ENCODE measurements at places on chromosomes 2 and 18. TPM values are rescaled to one million over a fixed set of nuclear protein-coding genes. Genes with fewer than 3 reads are reported as not detected.

- no peaks in the 10 kb centered on the region for H3K4me1 ChIP-seq
- no peaks in the 10 kb centered on the region for H3K36me3 ChIP-seq
- no peak overlapping the region for H3K4me3 ChIP-seq
- no peak overlapping the region for H3K27ac ChIP-seq
- no peak for DNase-seq
Observed at GRCh38 chr2:195633573-195633870, 23.5 kb upstream of the SLC39A10 start.

DNA sequence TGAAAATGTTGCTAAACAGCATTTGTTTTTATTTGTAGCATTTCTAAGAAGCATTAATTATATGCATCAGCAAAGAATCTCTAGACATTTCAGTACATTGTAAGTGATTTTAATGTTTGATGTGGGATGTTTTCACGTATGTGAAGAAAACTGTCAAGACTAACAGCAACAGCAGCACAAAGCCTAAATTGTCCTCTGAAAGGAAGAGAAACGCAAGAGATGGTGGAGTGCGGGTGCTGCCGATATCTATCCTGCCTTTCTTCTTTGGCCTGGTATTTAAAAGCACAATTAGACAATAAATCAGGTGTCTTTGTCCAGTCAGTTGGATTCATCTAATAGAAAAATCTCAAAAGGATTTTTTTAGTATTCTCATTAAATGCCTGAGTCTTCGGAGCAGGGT, 3.1 kb downstream of the TWIST2 start:
- no peak for DNase-seq
- peaks cover 25% of the 10 kb centered on the region for H3K4me1 ChIP-seq
- no peak overlapping the region for H3K27ac ChIP-seq
- no peaks in the 10 kb centered on the region for H3K36me3 ChIP-seq

- no peak overlapping the region for H3K4me3 ChIP-seq
- no peaks in the 10 kb centered on the region for H3K27me3 ChIP-seq
- H3K36me3 ChIP-seq, result no peaks in the 10 kb centered on the region
- DNase-seq, result no peak
Observed at GRCh38 chr18:72372076-72372475, 172.1 kb downstream of the CBLN2 start.

The KLHL30 gene
- 1.0 TPM for total RNA-seq

The CDH2 gene
- total RNA-seq, result 1.6 TPM

The SP9 gene
- not detected for total RNA-seq

Measured in left lung (tissue), 14 donors.